ENCODE measurements at places on chromosomes 13 and 19.

- peak; percentile 45 for DNase-seq
Observed at GRCh38 chr19:41746593-41747227, 8.6 kb upstream of the CEACAM6 start.

- peak; percentile 65 for DNase-seq
Observed at GRCh38 chr19:44816301-44816700, 7.4 kb downstream of the BCAM start.

GRCh38 chr13:38308736-38309135 lies 40.9 kb upstream of the UFM1 start:
- DNase-seq = no peak

DNA sequence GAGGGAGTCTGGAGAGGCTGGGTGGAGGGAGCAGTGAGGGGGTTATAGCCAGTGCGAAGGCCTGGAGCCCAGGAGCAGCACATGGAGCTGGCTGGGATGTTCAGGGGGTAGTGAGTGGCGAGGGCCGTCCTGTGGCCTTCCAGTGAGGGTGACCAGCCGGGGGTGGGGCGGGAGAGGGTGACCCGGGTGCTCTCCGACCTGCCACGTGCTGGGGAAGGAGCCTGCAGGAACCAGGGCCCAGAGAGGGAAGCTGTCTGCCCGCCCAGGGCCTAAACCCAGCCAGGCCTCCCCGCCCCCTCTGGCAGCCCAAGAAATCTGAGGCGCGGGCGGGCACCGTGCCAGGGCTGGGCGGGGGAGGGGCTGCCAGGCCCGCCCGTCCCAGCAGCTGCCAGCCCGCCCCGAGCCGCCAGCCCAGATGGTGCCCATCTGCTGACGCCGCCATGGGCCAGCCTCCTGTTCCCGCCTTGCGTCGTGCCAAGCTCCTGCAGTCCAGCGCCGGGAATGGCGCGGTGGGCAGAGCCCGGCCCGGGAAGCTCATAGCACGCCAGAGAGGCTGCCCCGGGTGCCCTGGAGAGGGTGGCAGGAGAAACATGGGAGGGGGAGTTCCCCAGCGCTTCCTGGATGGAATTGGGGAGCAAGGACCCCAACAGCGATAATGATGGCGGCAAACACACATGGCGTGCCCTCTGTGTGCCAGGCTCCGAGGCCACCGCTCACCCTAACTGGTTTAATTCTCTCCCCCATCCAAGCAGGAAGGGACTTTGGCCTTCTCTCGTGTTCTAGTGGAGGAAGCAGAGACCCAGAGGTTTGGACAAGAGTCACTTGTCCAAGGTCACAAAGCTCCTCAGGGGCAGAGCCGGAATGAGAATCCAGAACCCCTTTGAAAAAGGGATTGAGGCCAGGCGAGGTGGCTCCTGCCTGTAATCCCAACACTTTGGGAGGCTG lies 21.5 kb downstream of the NFIC start:
- DNase-seq = no peak

GRCh38 chr19:1235625-1236538 lies 1.9 kb downstream of the CBARP start:
- DNase-seq = peak; percentile 59

- DNase-seq = peak; percentile 51
Observed at GRCh38 chr13:104318121-104318520, 1251.9 kb upstream of the SLC10A2 start.

GRCh38 chr13:72566526-72566925 lies 160.9 kb downstream of the MZT1 start:
- DNase-seq = no peak

DNA sequence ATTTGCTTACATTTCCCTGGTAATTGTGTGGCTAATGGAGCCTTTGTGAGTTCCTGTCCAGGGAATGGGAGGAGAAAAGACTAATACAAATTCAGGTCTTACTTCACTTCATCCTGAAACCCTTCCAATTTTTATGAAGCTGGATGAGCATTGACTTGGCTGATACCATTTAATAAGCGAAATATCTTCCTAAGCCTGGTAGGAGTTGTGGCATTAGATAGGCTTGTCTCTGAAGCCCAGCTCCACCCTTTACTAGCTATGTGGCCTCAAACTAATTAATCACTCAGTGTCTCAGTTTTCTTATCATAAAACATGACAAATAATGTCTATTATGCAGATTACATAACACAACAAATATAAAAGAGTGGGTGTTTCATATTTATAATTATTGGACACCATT lies 106.3 kb downstream of the FGF9 start:
- DNase-seq = no peak
